Stimulated activated CD4-positive, alpha-beta T cell treated with anti-CD3 and anti-CD28 coated beads, Interleukin-4, amount 100 ng/mL, for 48 hours (primary cell): ENCODE measurements at places on chromosomes 5 and 9.

DNA sequence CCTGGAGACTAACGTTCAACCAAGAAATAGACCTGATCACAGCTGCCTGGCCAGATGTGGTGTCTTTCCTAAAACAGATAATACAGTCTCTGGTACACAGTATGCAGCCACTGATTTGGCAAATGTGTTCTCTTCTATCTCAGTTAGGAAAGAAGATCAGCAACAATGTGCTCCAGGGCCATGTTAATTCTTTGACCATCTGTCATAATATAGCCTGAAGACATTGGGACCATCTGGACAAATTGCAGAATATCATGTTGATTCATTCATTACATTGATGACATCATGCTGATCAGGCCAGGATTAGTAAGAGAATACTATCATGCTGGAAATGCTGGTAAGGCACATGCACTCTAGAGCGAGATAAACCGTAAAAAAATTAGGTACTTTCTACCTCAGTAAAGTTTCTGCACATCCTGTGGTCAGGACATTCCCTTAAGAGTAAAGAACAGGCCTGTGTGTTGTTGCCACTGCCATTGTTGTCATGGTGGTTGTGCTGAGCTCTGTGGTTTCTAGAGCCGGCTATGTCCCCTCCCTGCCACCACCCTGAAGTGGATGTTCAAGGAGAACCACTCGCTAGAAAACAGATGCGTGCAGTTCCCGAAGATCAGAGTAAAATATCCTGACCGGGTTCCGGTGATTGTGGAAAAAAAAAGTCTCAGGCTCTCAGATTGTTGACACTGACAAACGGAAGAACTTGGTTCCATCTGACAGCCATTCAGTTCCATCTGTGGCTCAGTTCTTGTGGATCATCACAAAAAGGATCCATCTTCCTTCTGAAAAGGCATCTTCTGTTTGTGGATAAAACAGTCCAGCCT lies 6.4 kb upstream of the JMY start:
- peak; percentile 13 for DNase-seq

DNA sequence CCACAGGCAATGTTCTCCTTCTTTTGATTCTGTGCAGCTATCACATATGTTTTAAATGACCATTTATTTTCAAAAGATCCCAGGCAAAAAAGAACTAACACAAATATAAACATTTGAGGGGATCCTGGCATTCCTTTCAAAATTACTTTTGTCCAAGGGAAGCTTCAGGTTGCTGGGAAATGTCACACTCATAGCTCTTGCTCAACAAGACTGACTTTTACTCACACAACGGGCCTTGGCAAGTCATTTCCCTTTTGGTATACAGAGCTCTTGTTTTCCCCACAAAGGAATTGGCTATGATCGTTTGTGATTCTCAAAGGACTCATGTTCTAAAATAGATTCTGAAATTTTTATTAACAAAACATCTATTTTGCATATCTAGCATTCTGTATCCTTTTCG lies 4.5 kb upstream of the PALM2AKAP2 start:
- no peak for DNase-seq

- no peak for DNase-seq
Measured at GRCh38 chr9:20658677-20659473, 25.2 kb upstream of the FOCAD start.

DNA sequence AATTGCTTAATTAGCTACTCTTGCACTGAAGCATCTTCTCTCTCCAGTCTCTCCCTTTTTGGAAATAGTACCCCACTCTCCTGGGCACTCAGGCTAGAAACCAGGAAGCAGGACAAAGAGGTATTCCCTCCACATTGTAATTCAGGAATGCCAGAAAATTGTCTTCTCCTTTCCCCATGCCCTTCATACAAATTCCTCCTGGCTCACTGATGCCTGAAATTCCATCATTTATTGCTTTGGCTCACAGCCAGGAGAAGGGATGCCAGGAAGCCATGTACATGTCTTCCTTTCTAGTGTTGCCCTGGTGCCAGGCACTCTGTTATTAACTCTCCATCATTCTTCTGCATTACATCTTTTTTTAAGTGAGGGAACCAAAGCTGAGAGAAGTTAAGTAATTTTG lies 716.5 kb upstream of the C9orf72 start:
- no peak for DNase-seq

- no peak for DNase-seq
Measured at GRCh38 chr9:36721846-36722588, 149.3 kb downstream of the MELK start.

GRCh38 chr9:133843250-133843649 lies 105.1 kb upstream of the SARDH start:
- DNase-seq, result no peak

DNA sequence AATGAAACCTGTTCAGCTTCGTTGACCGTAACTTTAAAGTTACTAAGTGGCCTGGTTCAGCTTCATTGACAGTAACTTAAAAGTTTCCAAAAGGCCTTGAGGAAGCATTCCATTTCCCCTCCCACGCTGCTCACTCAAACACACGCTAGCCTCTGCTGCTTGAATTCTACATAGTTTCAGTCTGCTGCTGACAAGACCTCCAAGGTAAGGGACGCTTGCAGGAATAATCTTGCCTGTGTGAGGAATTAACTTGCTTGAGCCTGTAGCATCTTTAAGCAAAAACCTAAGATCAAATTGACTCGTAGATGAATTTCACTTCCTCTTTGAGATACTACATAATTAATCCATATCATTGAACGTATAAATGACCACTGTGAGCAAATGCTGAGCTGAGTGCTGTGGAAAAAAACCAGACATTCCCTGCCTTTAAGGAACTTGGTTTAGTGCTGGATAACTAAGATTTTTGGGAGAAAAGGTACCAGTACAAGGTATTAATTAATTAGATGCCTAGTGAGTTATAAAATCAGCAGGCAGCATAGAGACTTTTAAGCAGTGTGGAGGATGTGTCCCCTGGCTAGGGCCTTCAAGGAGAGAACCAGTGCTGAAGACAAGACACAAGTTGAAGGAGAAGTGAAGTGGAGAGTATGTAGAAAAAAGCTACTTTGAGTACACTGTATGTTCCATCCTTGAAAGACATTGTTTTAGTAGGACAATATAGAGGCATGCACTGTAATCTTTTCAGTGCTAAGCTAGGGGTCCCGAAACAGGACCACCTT lies 39.2 kb downstream of the GRAMD2B start:
- no peak for DNase-seq
